ENCODE measurements at places on chromosomes 12 and 14.

DNA sequence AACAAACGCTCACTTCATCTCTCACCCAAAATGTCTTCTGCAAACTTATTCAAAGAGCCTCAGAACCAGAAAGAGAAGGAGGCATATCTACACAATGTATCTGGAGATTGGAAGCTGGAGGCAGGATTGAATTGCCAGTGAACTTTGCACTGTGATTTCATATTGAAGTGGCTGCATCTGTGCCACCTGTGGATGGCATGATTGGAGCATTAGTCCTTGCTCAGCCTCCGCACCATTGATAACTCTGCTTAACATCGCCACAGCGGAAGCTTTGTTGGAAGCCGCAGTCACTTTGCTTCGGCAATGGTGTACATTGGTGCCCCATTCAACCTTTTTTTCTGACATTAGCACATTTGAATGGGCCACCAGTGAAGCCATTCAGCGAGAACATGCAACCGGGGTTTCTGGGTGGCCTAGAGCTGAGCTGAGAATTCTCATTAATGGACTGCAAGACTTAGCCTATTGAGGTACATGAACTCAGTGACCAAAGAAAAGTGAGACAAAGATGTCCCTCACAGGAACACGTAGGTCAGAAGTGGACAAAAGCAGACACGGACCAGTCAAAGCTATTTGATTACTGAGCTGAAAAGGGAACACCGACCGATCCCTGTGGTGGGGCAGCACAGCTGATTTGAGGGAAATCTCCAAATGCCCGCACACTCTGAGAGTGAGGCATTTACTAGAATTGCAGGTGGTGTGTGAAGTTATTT lies 130.4 kb downstream of the BRMS1L start:
- no peak for DNase-seq

DNA sequence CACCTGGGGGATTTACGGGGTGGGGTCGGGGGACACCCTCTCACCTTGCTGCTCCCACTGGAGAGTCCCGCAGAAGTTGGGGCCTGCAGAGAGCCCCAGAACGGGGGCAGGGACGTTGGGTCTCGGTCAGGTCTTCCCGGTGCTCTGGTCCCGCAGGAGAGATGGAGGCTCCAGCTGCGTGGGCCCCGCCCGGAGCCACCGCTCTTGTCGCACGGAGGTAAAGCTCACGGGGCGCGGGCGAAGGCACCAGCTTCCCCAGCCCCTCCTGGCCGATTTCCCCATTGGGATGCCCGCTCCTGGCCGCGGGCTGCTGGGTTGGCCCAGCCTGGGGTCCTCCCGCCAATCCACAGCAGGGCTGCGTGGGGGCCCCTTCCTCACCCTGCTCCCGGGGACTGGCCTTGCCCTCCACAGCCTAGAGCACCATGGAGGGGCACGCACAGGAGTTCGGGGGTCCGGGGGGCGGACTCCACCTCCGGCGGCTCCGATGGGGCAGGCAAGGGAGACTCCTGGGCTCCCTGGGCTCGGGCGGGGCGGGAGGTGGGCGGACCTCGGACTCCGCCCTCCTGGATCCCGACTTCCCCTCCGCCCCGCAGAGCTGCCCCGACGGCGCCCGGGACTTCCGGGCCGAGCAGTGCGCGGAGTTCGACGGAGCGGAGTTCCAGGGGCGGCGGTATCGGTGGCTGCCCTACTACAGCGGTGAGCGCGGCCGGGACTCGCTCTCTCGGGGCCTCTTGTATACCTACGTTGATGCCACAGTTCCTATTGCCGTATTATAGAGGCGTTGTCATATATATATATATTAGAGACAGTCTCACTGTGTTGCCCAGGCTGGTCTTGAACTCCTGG lies 8.4 kb downstream of the PAPLN start:
- peak; percentile 81 for DNase-seq

- no peak for DNase-seq
Measured at GRCh38 chr14:83151571-83151970, 1617.9 kb upstream of the SEL1L start.

GRCh38 chr12:26867080-26867479 lies 34.1 kb upstream of the ITPR2 start:
- no peak for DNase-seq

- no peak for DNase-seq
Measured at GRCh38 chr14:46036099-46036498, 615.5 kb downstream of the RPL10L start.

GRCh38 chr14:70011098-70011497 lies 131.9 kb downstream of the SMOC1 start:
- DNase-seq, result no peak

DNA sequence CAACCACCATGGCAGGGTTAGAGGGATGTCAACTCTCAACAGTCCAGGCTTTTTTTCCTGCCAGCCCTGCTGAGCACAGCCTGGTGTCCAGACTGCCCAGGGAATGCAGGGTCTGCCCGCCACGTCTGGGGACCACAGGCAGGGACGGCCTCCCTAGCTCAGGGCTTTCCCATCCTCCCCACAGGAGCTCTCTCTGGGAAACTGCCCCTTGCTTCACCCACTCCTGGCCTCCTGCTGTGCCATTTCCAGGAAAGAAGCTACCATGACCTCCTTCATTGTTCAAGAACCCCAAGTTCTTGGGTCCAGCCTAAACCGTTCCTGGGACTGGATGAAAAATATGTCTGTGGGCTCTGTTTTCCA lies 4.8 kb downstream of the SCNN1A start:
- no peak for DNase-seq

GRCh38 chr12:64172143-64172970 lies 49.7 kb downstream of the KICS2 start:
- DNase-seq, result no peak

DNA sequence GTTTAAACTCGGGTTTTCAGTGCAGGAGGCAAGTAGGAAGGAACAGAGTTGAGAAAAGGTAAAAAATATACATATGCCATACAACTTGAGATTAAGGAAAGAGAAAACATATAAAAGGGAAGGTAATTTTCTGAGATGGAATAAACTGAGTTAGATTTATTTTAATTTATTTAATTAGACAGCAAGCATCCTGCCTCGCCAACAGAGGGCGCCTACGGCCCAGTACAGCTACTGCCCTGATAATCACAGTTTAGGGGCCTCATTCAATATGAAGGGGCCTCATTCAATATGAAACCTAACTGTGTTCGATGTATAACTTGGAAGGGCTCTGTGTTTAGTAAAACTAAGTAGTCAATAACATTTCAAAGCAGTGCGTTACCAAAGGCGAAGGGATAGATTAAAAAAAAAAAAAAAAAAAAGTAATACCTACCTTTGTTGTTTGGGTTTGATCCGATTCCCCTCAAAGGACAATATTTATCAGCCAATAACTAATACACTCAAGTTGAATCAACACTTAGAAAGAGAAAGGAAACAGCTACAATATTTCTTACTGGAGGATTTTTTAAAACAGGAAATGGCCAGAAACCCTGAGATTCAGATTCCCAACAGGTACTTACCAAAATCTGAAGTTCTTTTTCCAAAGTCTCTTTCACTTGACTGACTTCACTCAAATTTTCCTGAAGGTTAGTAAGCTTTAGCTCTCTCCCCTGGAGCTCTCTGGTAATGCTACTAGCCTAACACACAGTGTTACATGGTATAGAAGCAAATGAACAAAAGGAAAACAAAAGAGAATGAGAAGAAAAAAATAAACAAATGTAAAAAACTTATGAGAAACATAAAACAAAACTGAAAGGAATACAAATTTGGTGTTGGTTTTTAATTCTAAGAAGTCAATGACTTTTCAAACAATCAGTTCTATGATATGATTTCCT lies 70.0 kb upstream of the VPS33A start:
- peak; percentile 63 for DNase-seq

GRCh38 chr12:18375131-18375530 lies 113.8 kb downstream of the PIK3C2G start:
- DNase-seq, result no peak

DNA sequence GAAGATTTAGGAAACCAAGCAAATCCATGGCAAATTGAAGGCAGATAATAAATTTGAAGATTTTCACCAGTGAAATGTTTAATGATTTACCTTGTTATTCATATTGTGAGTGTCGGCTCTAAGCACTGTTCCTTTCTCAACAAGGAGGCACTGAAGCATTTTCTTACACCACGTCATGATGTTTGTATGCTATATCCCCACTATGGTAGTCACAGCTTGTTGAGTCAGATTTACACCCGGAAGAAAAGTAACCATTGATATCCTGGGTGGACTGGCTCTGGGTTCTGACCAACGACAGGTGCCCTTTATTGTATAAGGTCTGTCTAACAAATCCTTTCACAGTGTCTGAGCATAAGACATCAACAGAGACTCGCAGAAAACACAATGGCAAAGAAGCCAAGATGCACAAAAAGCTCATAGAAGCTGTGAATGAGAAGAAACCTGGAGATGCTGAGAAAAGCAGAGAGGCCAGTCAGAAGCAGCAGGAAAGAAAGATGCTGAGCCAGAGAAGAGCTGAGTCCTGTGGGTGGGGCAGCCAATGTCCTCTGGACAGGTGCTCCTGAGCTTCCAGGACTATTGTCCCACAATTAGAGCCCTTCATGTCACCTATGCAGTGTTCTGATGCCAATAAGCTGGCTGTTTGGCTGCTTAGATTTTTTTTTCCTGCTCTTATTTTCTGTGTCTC lies 49.7 kb upstream of the ARHGAP5 start:
- no peak for DNase-seq

DNA sequence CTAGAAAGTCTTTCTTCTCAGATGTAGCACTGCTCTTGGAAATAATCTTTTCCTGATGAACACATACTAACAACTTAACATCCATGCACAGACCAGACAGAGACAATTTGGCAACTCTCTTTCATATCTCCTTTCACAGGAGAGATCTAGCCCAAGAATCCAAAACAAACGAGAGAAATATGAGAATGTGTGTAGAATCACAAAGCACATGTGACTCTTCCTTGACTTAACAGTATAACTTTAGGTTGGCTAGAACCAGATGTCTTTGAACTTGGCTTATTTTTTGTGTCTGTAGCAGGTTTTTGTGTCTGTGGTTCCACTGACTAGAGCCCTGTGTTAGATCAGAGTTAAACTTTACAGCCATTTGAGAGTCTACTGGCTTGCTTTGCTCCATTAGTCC lies 114.2 kb downstream of the STXBP6 start:
- DNase-seq, result peak; percentile 11

DNA sequence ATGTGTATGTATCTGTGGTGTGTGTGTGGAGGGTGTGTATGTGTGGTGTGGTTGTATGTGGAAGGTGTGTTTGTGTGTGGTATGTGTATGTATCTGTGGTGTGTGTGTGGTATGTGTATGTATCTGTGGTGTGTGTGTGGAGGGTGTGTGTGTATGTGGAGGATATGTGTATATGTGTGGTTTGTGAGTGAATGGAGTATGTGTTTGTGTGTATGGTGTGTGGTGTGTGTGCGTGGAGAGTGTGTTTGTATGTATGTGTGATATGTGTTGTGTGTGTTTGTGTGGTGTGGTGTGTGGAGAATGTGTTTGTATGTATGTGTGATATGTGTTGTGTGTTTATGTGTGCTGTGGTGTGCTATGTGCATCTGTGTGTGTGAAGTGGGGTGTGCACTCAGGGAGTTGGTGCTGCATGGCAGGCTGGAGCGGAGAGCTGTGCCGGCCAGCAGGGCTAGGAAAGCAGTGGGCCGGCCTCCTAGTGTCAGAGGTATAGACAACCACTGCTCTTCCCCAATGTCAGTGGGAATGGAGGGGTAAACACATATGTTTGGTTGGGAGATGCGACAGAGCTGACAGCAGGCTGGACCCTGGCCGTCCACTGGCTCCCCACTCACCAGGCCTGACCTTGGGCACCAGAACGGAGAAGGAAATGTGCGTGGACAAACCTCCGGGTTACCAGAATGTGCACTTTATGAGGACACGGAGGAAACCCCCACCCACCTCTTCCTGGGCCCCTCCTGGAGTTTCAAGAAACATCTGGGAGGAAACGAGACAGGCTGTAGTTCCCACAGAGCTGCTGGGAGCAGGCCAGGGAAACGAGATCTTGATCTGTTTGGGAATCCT lies 60.7 kb downstream of the CLMN start:
- no peak for DNase-seq

- DNase-seq, result no peak
Measured at GRCh38 chr12:25494926-25495325, 58.2 kb downstream of the LMNTD1 start.

DNA sequence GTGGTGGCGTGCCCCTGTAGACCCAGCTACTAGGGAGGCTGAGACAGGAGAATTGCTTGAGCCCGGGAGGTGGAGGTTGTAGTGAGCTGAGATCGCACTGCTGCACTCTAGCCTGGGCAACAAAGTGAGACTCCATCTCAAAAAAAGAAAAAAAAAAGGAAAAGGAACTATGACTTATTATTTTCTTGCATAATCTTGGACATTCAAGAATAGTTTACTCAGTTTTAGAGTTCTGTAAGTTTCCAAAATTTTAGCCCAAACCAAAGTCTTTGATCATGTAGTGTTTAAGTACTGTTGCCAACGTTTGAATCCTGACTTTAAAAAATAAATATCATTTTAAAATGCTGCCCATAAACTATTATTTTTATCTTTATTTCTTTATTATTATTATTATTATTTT lies 6.2 kb downstream of the PSMA6 start:
- no peak for DNase-seq

- DNase-seq, result no peak
Measured at GRCh38 chr12:66270613-66271012, 31.7 kb upstream of the HELB start.

- DNase-seq, result no peak
Measured at GRCh38 chr12:31325524-31325875, 450 bp downstream of the SINHCAF start.

- no peak for DNase-seq
Measured at GRCh38 chr14:102050625-102051024, 36.2 kb downstream of the HSP90AA1 start.

GRCh38 chr12:29066011-29066588 lies 83.0 kb upstream of the FAR2 start:
- DNase-seq, result no peak
